MV-4-11 (cell line): ENCODE measurements at places on chromosomes 1 and 21.

- no peak for DNase-seq
These were observed 69.8 kb downstream of the HFM1 start for GRCh38 chr1:91334856-91335255.

- DNase-seq, result peak; percentile 98
These were observed 331.6 kb downstream of the SRGAP2C start for GRCh38 chr1:121516234-121516967.

- peak; percentile 85 for DNase-seq
These were observed 46.8 kb upstream of the TARDBP start for GRCh38 chr1:10965546-10966226.

GRCh38 chr1:169595764-169596711 is 9.8 kb upstream of the F5 start:
- DNase-seq, result no peak
